Foreskin keratinocyte (primary cell): ENCODE measurements at places on chromosomes 13 and 19. TPM values are rescaled to one million over a fixed set of nuclear protein-coding genes. Genes with fewer than 3 reads are reported as not detected.

Gene CGB3
- not detected in 2 replicates for total RNA-seq

Gene CFAP97D2
- not detected in 2 replicates for total RNA-seq

Gene DENND1C
- total RNA-seq, result 0.07 and 0.10 TPM in 2 replicates

Gene S1PR5
- 12.3 and 12.4 TPM in 2 replicates for total RNA-seq

Gene SHD
- not detected in 2 replicates for total RNA-seq

Gene WDR88
- total RNA-seq, result not detected in 2 replicates

Gene ZNF132
- total RNA-seq, result 5.6 and 5.8 TPM in 2 replicates

DNA sequence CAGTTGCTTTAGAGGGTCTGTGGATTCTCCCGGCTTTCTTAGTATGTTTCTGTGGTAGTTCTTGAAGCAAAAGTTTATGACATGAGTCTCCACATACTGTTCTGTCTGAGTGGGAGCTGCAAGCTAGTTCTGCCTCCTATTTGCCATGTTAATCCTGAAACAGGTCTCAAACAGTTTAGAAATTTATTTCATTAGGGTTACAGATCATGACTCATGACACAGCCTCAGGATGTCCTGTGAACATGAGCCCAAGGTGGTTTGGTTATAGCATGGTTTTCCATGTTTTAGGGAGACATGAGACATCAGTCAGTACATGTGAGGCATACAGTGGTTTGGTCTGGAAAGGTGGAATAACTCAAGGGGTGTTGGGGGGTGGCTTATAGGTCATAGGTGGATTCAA, 77.5 kb downstream of the FNDC3A start:
- peak; percentile 74 for DNase-seq

- no peak for DNase-seq
These were observed 125.1 kb downstream of the NALCN start for GRCh38 chr13:101291206-101291605.

DNA sequence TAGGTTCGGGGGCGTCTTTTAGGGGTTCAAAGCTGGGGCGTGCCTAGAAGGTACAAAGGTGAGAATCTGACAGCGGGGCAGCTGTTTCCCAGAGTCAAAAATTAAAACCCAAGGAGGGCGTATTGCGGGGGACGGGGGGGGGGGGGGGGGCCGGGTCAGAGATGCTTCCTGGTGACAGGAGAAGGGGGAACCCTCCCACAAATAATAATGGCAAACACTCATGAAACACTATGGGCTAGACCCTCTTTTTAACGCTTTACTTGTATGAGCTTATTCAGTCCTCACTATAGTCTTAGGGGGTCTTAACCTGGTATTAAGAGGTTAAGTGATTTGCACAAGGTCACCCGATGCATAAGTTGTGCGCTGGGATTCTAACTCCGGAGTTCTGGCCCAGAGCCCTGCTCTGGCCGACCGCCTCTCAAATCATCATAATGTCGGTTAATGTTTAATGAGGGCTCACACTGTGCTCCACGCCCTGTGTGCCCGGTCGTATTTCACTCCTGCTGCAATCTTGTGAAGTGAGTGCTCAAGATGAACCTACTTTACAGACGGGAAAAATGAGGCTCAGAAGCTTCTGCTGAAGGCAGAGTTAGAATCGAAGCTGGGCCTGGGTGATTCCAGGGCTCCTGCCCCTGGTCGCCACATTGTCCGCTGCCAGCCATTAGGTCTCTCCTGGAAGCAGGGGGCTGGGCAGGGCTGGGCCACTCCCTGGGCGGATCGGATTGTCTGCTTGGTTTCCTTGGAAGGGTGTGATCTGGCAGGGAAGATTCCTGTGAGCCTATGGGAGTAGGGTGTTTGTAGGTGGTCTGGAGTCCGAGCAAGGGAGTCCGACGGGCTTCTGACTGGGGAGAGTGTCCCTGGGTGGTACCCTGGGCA, 964 bp downstream of the PAK4 start:
- DNase-seq, result peak; percentile 32

DNA sequence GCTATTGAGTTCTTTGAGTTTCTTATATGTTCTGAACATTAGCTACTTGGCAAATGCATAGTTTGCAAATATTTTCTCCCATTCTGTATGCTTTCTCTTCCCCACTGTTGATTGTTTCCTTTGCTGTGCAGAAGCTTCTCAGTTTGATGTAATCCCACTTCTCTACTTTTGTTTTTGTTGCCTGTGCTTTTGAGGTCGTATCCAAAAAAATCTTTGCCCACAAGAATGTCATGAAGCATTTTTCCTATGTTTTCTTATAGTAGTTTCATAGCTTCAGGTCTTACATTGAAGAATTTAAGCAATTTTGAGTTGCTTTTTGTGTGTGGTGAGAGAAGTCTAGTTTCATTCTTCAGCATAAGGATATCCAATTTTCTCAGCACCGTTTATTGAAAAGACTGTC, 536.7 kb upstream of the ARGLU1 start:
- DNase-seq, result no peak

GRCh38 chr13:27977476-27978300, 8.6 kb upstream of the CDX2 start:
- DNase-seq, result no peak

GRCh38 chr19:39299404-39299803, 3.2 kb downstream of the IFNL1 start:
- no peak for DNase-seq

- no peak for DNase-seq
These were observed 12.7 kb downstream of the CLEC11A start for GRCh38 chr19:50735869-50736268.

DNA sequence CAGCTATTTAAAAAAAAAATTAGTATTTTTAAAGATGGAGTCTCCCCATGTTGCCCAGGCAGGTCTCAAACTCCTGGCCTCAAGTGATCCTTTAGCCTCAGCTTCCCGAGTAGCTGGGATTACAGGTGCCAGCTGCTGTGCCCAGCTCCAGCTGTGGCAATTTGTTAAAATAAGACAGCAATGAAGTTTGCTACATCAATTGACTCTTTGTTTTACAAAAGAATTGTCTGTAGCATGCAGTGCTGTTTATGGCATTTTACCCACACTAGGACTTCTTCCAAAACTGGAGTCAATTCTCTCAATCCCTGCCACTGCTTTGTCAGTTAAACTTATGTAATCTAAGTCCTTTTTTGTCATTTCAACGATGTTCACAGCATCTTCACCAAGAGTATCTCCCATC, 49.3 kb downstream of the NDFIP2 start:
- DNase-seq, result no peak

DNA sequence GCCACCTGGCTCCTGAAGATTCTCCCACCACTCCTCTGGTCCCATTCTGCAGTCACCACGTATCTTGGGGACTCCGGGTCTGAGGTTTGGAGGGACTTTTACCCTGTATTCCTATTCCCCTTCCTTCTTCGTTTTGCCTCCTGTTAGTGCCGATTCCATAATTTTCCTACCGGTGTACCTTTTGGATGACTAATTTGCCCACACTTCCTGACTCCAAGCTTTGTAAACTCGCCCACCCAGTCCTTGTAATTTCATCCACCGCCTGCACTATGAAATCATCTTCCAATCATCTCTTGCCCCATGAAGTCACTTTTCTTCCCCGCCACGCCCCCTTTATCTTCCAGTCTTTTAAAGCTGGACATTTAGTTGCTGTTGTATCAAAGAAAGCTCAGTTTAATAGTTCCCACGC, 572 bp downstream of the UCHL3 start:
- DNase-seq, result peak; percentile 83

GRCh38 chr13:26469602-26470001, 87.9 kb upstream of the WASF3 start:
- DNase-seq, result no peak

GRCh38 chr13:64248371-64249065, 2832.9 kb upstream of the PCDH20 start:
- no peak for DNase-seq

DNA sequence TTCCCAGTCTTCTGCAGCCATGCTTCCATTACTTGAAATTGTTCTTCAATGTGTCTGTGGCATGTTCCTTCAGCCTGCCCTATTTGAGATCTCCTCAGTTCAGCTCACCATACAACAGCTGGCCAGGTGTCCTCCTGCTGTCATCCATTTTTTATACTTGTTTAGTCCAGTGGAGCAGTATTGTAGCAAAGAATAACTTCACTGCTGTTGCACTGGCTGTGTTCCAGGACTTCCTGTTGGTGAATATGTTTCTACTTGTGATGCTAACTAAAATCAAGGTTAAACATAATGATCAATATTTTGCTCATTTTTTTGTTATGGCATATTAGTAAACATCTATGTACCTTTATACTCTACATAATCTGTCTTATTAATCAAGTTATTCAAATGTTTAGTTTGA, 1394.1 kb downstream of the PCDH9 start:
- no peak for DNase-seq

DNA sequence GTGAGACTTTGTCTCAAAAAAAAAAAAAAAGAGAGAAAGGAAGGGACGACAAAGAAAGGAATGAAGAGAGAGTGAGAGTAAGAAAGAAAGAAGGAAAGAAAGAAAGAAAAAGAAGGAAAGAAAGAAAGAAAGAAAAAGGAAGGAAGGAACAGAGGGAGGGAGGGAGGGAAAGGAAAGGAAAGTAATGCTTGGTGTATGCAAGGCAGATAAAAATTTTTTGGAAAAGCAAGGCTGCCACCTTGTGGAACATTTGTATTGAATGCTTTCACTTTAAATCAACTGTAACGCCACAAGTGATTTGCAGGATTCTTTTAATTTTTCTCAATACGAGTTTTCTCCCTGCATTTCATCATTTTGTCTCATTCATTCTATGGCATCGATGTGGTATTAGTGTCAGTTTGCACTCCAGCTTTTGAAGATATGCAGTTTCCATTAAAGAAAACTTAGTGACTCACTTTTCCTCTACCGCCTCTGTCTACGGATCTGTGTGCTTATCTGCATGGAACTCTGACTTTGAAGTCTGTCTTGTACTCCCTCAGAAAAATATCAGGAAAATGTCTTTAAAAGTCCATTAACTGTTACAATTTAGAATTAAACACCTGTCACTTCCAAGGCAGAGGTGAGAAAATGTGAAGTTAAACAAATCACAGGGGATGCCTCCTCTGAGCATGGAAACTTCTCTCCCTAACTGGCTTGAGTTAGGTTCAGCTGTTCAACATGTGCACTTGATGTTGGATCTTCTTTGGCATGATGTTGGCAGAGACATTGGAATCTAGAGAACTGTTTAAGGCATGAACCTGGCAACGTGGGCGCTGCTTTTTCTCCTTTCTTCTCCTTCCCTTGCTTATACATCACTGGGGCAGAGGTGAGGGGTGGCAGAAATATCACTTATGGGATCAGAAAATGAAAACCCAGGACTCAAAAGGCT, 20.0 kb upstream of the ZDHHC20 start:
- peak; percentile 59 for DNase-seq

DNA sequence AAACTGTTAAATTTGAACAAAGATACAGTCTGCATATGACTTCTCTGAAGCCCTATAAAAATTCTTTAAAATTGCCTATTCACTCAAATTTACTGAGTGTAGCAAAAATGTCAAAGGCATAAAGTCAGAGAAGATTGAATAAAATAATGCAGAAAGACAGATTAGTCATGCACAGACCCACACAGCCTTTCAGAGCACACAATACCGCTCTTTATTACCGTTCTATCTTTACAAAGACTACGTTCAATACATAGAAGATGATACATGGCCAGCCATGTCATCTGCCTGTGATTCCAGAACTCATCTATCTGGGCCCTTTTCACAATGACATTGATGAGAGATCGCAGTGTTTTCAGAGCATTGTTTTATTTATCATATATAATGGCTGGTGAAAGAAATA, 107.2 kb downstream of the URI1 start:
- no peak for DNase-seq

DNA sequence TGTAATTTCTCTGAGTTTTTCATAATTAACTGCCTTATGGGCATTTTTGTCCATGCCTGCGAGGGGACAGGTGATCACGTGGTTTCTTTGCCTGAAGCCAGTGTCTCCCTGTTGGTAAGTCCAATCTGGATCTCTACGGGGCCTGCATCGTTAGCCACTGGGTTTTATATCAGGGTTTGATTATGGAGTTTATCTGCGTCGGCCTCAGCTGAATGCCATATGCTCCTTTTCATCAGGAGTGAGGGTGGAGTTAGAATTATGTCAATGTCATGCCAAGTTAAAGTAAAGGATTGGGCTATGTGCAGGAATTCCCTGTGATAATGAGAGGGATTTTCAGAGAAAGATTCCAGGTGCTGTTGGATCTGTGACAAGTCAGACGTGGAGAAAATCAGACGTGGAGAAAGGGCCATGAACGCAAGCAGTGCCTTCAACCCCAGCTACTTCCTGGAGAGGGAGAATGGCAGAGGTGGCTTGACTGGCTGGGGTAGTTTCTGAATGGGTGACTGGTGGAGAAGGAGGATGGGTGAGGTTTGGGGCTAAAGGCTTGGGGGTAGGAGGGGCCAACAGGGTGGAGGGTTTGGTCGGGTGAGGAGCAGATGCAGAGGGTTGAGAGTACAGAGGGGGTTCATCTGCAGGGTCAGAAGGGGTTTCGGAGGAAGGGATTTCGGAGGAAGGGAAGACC, 24.3 kb downstream of the TMEM255B start:
- DNase-seq, result no peak
